Activated CD8-positive, alpha-beta memory T cell treated with anti-CD3 and anti-CD28 coated beads for 1 hour (primary cell): ENCODE measurements at places on chromosomes 3 and 15.

DNA sequence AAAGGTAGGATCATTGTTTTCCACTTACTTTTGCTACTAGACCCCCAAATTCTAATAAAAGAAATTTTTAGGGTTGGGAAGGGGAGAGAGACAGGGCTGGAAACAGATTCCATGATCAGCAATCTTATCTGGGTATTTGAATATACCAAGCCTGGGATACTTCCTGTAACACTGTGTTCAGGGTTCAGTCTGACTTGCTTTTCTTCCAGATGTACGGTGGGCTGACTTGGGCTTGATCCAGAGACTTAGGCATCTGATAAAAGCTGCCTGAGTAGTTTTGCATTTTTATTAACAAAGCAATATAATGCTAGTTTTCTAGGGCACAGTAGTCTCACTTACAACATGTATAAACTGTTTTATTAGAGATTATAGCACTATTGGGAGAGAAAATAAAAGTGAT is 49.2 kb downstream of the KCNMB2 start:
- no peak for DNase-seq

- DNase-seq, result no peak
Measured at GRCh38 chr3:87792534-87793336, 266.1 kb downstream of the CGGBP1 start.

GRCh38 chr3:40617084-40617483 is 92.3 kb downstream of the ZNF621 start:
- DNase-seq, result no peak

DNA sequence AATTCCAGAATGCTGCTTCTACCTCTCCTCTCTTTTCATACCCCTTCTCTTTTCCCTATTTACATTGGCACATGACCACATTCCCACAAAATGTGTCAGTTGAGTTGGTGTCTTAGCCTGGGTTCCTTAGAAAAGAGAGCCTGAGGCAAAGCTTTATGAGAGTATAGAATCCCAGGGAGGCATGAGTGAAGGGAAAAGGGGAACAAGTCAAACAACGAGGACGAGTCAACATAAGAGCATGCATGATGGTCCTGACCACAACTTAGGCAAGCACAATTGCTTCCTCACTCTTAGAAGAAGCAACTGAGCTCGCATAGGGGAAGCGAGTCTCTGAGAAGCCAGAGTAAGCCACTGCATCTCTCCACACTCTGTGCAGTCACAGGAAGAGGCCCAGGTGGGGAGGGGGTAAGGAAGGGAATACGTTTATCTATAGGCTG is 15.4 kb upstream of the ZNF774 start:
- DNase-seq, result no peak

GRCh38 chr3:165770781-165771180 is 66.4 kb downstream of the BCHE start:
- no peak for DNase-seq

GRCh38 chr3:192409201-192409837 is 318.0 kb downstream of the FGF12 start:
- DNase-seq, result no peak

GRCh38 chr3:189778340-189778950 is 147.3 kb downstream of the TP63 start:
- DNase-seq, result no peak

GRCh38 chr15:100818927-100819326 is 60.7 kb upstream of the ALDH1A3 start:
- DNase-seq, result no peak

DNA sequence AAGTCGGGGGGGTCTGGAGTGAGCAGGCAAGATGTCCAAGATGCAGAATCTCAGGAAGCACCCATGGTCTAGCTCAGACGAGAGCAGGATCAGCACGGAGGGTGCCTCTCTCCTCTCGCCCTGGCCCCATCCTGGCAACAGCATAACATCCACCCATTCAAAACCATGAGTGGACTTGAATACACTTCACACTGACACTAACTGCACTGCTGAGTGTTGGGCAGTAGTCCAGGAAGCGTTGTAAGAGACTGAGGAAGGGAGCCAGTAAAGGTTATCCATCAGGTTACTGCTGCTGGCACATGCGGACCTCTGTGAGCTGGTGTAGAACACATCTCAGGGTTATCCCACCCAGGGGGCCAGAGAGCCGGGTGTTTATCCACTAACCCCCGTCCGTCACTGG is 131.0 kb upstream of the TOPAZ1 start:
- DNase-seq, result no peak

GRCh38 chr15:32642667-32643435 is 1.3 kb downstream of the SCG5 start:
- DNase-seq, result no peak

- DNase-seq, result no peak
Measured at GRCh38 chr3:133956982-133957381, 61.3 kb upstream of the RAB6B start.

- no peak for DNase-seq
Measured at GRCh38 chr3:107525644-107526305, 3.0 kb downstream of the BBX start.

DNA sequence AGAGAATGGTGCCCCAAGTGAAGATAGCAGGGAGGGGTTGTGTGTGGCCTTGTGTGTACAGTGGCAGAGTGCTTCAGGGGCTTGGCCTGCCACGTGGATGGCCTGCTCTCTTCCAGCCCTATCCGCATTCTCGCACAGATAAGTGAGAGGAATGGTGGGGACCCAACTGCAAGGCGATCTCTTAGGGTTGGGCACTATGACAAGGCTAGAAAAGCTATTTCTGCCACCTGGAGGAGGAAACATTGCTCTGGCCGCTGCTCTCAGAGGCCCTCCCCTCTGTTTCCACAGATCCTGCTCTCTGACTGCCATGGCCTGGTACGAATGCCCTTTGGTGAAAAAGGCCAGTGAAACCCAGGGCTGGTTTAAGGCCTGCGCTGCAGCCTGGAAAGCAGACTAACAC is 20.6 kb downstream of the EEFSEC start:
- no peak for DNase-seq

DNA sequence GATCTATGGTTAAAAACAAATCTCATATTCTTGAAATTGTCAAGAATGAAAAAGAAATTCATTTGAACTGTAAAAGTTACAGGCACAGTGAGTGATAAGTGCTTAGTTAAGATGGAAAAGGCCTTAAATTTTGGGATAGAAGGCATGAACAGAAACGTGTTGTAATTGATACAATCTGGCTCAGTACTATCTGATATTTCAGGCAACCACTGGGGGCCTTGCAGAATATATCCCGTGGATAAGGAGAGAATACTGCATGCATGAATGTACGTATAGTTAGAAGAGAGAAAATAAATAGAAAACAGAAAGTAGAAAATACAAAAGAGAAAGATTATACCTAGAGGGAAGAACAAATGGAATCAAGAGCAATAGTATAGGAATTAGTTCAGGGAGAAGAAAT is 741.4 kb upstream of the CCDC54 start:
- DNase-seq, result no peak

DNA sequence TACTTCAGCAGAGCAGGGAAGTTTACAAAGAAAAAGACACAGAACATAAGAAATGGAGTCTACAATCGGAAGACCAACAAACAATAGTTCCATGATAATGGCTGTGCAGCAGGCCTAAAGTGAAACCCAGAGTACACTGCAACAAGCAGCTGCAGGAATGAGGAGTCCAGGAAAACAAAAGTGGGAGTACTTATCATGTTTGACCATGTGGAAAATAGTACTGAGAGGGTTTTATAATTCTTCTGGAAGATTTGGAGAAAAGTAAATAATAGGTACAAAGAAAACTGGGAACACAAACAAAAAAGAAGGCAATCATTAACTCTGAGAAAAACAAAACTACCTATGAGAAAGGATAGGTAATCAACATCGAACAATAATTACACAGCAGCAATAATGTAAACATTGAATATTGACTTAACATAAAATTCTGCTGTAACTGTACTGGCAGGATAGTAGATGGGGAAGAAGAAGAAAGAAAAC is 87.5 kb downstream of the NEK10 start:
- DNase-seq, result no peak

DNA sequence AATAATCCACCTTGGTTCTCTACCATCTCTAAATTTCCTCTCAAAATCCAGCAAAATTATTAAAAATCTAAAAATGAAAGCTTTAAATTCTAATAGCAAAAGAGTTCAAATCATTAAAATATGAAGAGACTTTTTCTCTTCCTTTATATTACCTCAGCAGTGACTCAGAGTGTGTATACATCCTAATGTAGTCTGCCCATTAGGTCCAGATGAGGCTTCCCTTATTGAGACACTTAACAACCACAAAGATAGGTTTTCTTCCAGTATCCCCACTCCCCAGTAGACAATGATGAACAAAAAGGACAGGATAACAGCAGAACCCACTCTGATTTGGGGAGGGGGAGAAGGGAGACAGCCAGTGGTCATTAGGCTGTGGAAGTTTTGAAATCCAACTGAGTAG is 61.5 kb upstream of the DCBLD2 start:
- DNase-seq, result no peak

DNA sequence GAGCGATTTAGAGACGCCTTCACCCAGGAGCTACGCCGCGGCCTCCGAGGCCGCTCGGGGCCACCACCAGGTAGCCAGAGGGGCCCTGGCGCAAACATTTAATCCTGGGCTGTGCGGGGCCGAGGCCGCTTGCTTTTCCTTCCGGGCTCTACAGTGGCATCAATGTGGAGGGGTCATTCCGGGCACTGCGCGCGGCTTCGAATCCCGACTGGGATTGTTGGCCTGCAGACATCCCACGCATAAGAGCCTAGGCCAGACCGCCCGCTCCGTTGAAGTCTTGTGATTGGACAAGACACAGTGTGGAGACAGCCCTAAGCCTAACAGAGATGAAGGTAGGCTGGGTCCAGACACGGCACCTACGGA is 568 bp upstream of the NCBP2 start:
- no peak for DNase-seq

DNA sequence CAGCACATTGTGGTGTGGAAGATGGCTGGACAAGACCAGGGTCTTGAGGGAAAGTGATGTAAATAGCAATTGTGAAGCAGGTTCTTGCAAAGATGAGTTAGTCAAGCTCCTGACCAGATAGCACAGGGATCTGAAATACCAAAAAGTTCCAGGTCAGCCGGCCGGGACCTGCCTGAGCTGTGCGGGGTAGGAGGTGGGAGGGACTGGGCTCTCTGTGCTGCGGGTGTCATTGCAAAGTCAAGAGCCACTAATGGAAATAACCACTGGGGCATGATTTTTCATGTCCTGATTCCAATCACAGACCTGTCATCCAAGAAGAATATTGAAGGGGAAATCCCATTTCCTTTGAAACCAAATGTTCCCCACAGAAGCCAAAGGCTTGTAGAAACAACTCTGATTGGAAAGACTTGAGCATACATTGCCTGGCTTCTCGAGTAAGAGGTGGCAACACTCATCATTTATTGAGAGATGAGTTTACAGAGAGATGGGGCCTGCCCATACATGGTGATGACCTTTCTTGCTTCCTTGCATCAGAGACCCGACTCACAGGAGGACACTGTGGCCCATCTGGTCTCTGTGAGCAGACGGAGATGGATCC is 44.2 kb upstream of the KY start:
- no peak for DNase-seq

- DNase-seq, result no peak
Measured at GRCh38 chr3:98596541-98597500, 3.4 kb upstream of the CPOX start.

GRCh38 chr3:191301782-191302411 is 27.3 kb upstream of the CCDC50 start:
- no peak for DNase-seq
